RWPE2 (cell line): ENCODE measurements at places on chromosomes 16 and 17.
A peak's percentile ranks its signal among the peaks of the same experiment; 100 is the strongest.

- no peak for DNase-seq
- no peak overlapping the region for H3K27ac ChIP-seq
- H3K4me1 ChIP-seq, result no peaks in the 10 kb centered on the region
- H3K27me3 ChIP-seq, result no peaks in the 10 kb centered on the region
- H3K36me3 ChIP-seq, result no peaks in the 10 kb centered on the region
- H3K4me3 ChIP-seq, result no peak overlapping the region
Observed at GRCh38 chr16:78538919-78539318, 439.5 kb downstream of the WWOX start.

DNA sequence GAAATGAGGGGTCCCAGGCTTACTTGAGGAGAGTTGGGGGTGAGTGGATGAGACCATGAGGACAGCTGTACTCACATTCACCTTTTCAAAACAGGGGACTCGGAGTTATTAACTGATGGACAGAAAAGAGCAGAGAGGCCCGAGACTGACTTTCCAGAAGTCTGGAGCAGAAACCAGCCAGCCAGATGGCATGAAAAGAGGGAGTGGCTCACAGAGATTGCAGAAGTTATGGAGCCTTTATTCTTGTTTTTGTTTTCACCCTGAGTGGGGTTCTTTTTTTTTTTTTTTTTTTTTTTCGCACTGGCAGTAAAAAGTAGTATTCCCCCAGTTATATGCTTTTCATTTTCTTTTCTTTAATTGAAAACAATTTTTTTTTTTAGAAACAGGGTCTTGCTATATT, 18.9 kb downstream of the TVP23A start:
- no peak for DNase-seq
- H3K4me1 ChIP-seq, result no peaks in the 10 kb centered on the region
- H3K27ac ChIP-seq, result no peak overlapping the region
- H3K27me3 ChIP-seq, result no peaks in the 10 kb centered on the region
- no peaks in the 10 kb centered on the region for H3K36me3 ChIP-seq

DNA sequence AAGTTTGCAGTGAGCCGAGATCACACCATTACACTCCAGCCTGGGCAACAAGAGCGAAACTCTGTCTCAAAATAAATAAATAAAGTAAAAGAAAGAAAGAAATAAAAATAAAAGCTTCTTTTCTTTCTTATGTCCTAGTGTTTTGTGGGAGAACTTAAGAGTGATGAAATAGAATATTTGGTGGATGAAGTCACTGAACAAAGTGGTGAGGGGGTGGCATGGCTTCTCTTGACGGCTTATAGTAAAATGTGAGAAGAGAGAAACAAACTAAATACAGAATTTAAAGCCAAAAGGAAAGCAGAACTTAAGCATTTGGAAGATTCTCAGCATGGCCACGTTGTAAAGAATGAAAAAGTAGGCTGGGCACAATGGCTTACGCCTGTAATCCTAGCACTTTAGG, 15.3 kb downstream of the SGF29 start:
- no peak for DNase-seq
- H3K36me3 ChIP-seq, result no peaks in the 10 kb centered on the region
- no peaks in the 10 kb centered on the region for H3K4me1 ChIP-seq
- no peaks in the 10 kb centered on the region for H3K27me3 ChIP-seq

DNA sequence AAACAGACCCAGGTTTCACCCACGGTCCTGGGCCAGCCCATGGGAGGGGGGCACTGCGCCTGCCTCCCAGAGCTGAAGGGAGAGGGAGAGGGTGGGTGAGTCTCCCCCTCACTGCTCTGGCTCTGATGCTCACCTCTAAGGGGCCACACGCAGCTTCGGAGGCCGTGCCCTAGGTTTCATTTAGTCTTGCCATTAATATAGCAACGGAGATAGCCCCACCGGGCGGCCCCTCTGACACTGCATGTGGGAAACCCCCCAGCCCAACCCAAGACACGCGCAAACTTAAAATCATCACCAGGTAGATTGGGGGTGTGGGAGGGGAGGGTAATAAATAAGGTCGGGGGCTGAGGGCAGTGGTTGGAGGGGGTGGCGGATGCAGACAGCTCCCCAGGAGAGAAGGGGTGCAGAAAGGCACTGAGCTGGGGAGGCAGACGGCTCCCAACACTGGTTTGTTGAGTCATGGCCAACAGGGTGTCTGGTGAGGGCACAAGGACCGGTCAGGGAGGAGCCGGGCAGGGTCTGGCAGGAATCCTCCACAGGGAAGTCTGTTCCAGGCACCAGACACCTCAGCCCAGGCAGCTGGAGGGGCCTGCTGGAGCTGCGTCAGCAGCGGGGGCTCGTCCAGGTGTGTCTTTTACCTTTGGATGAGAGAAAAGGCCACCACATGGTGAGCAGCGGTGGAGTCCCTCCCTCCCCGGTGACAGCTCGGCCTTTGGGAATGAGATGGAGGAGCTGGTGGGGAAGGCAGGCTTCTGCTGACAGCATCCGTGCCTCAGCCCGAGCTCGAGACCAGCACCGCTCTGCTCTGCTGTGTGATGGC, 32.0 kb upstream of the DOC2B start:
- H3K4me3 ChIP-seq, result no peak overlapping the region
- no peaks in the 10 kb centered on the region for H3K36me3 ChIP-seq
- no peaks in the 10 kb centered on the region for H3K27me3 ChIP-seq
- H3K27ac ChIP-seq, result no peak overlapping the region
- DNase-seq, result peak; percentile 26
- no peaks in the 10 kb centered on the region for H3K4me1 ChIP-seq

DNA sequence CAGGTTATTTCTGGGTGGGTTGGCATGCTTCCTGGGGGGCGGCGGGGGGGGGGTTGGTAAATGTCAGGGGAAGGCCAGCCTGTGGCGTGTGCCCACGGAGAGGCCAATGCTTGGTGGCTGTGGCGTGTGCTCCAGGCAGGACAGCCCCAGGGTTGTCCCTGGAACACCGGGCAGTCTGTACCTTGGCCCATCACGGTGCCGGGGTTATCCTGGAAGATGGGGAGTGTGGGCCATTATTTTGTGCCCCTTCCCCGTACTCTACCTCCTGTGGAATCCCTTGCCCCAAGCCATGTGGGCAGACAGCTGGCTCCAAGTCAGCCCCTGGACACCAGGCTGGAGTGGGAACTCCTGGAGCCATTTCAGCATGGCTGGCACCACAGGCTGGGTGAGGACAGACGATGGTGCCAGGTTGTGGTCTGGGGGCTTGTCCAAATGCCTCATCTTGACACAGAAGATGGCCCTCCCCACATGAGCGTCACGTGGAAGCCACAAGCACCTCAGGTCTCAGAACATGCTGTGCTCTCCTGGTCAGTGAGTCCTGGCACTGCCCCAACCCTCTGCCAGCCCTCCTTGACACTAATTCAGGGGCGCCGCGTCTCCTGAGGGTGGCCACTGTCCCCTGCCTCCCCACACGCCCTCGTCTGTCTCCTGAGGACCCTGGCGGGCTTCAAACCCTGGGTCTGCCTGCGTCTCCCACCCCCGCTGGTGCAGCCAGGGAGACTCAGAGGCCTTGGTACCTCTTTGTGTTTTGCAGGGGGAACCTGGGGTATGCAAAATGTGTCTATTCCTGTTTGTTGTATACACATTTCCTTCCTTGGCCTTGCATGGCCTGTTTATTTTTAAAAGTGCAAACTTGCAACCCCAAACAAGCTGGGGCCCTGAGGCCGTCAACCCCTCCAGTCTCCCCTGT, 4.3 kb downstream of the SLC16A3 start:
- no peak for DNase-seq
- no peak overlapping the region for H3K4me3 ChIP-seq
- H3K27ac ChIP-seq, result peak overlapping the region; percentile 91
- no peaks in the 10 kb centered on the region for H3K27me3 ChIP-seq

DNA sequence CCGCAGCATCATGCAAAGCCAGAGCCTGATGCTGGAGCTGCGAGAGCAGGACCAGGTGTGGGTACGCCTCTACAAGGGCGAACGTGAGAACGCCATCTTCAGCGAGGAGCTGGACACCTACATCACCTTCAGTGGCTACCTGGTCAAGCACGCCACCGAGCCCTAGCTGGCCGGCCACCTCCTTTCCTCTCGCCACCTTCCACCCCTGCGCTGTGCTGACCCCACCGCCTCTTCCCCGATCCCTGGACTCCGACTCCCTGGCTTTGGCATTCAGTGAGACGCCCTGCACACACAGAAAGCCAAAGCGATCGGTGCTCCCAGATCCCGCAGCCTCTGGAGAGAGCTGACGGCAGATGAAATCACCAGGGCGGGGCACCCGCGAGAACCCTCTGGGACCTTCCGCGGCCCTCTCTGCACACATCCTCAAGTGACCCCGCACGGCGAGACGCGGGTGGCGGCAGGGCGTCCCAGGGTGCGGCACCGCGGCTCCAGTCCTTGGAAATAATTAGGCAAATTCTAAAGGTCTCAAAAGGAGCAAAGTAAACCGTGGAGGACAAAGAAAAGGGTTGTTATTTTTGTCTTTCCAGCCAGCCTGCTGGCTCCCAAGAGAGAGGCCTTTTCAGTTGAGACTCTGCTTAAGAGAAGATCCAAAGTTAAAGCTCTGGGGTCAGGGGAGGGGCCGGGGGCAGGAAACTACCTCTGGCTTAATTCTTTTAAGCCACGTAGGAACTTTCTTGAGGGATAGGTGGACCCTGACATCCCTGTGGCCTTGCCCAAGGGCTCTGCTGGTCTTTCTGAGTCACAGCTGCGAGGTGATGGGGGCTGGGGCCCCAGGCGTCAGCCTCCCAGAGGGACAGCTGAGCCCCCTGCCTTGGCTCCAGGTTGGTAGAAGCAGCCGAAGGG, 24.2 kb downstream of the C1QTNF1 start:
- no peak overlapping the region for H3K27ac ChIP-seq
- H3K4me1 ChIP-seq, result no peaks in the 10 kb centered on the region
- no peak overlapping the region for H3K4me3 ChIP-seq
- no peaks in the 10 kb centered on the region for H3K36me3 ChIP-seq

DNA sequence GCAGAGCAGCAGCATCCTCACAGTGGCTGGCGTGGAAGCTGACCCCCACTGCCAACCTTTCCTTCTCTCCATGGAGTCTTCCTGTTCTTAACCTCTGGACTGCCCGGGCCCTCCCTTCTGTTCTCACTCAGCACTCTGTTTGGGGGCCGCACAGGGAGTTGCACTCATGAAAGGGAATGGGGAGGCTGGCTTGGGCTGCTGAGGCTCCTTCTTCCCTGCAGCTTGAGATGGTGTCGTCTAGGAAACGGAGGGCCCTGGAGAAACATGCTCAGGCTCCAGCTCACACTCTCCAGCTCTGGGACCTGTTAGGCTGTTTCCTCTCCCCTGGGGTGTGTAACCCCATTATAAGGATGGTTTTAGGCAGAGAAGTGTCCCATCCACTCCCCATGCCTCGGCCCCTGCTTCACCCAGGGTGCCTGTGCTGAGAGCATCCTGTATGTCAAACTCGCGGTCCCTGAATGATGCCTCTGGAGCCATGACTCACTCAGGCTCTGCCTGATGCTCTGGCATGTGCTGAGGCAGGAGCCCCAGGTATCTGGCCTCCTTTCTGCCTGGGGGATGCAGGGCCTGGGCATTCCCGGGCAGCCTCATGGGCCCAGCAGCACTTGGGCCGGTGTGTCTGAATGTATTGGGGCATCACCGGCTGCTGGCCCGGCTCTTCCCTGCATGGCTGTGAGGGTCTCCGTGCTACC, 18.9 kb downstream of the TMEM94 start:
- H3K4me1 ChIP-seq, result no peaks in the 10 kb centered on the region
- DNase-seq, result no peak
- no peak overlapping the region for H3K4me3 ChIP-seq
- no peaks in the 10 kb centered on the region for H3K27me3 ChIP-seq

- peaks cover 13% of the 10 kb centered on the region for H3K27me3 ChIP-seq
- DNase-seq, result no peak
- no peaks in the 10 kb centered on the region for H3K36me3 ChIP-seq
- no peak overlapping the region for H3K4me3 ChIP-seq
- H3K27ac ChIP-seq, result no peak overlapping the region
Observed at GRCh38 chr16:23863511-23864422, 28.0 kb downstream of the PRKCB start.

DNA sequence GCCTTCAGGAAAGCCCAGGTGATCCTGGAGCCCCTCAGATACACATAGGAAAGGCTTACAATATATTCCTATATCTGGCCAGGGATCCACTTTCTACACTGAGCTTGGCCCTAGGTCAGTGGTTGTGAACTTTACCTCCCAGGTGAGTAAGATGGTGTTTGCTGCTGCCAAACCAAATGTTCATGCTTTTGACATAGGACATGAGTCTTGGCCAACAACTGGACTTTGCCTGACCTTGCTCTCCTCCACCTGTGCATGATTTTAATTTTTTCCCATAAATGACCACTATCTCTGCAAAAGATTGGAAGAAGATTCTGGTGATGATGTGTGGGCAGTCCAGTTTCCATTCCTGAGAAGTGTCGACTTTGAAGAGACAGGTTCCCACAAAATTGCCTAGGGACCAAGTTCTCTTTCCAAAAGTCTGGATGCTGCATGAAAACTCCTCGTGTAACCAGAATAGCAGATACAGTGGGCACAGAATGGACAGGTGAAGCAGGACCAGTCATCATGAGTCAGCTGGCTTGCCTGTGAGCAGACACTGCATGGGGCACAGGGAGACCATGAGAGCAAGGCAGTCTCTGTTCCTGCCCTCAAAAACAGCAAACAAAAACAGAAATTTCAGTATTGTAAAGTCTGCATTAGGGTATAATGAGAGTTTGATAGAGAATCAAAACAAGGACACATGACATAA, 226.4 kb upstream of the MON1B start:
- no peak for DNase-seq
- H3K27ac ChIP-seq, result no peak overlapping the region
- H3K36me3 ChIP-seq, result no peaks in the 10 kb centered on the region
- H3K4me1 ChIP-seq, result no peaks in the 10 kb centered on the region
- no peak overlapping the region for H3K4me3 ChIP-seq

DNA sequence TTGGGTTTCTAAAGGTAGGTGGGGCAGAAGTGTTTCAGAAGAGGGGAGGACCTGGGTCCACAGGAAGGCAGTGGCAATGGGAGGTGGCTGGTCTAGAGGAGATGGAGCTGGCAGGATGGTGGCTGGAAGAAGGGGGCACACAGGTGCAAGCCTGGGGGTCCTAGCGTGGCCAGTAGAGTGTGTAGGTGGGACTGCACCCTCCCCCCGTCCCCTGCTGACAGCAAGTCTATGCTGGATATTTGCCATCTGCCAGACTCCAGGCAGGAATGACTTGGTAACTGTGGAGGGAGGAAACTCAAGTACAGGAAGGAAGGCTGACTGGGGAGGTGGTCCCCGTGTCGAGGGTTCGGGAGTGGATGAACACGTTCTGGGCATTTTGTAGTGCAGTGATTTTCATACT, 8.6 kb downstream of the MED9 start:
- no peak for DNase-seq
- no peaks in the 10 kb centered on the region for H3K4me1 ChIP-seq
- no peaks in the 10 kb centered on the region for H3K27me3 ChIP-seq
- no peak overlapping the region for H3K27ac ChIP-seq
- peaks cover 44% of the 10 kb centered on the region for H3K36me3 ChIP-seq

- H3K4me3 ChIP-seq, result no peak overlapping the region
- H3K27me3 ChIP-seq, result no peaks in the 10 kb centered on the region
- H3K4me1 ChIP-seq, result no peaks in the 10 kb centered on the region
Observed at GRCh38 chr16:80656711-80657150, 115.9 kb downstream of the DYNLRB2 start.
